Stimulated activated naive B cell treated with anti-CD40 and anti-IgM and Interleukin-4, amounts not matched to agents 10 μg/mL and 1 μg/mL and 100 μg/mL, for 72 hours (primary cell): ENCODE measurements at places on chromosomes 13 and 19.
A peak's percentile ranks its signal among the peaks of the same experiment; 100 is the strongest.

GRCh38 chr13:106243011-106243565 is 292.4 kb downstream of the EFNB2 start:
- no peak for DNase-seq

GRCh38 chr13:73902296-73902695 is 231.9 kb downstream of the KLF12 start:
- no peak for DNase-seq

DNA sequence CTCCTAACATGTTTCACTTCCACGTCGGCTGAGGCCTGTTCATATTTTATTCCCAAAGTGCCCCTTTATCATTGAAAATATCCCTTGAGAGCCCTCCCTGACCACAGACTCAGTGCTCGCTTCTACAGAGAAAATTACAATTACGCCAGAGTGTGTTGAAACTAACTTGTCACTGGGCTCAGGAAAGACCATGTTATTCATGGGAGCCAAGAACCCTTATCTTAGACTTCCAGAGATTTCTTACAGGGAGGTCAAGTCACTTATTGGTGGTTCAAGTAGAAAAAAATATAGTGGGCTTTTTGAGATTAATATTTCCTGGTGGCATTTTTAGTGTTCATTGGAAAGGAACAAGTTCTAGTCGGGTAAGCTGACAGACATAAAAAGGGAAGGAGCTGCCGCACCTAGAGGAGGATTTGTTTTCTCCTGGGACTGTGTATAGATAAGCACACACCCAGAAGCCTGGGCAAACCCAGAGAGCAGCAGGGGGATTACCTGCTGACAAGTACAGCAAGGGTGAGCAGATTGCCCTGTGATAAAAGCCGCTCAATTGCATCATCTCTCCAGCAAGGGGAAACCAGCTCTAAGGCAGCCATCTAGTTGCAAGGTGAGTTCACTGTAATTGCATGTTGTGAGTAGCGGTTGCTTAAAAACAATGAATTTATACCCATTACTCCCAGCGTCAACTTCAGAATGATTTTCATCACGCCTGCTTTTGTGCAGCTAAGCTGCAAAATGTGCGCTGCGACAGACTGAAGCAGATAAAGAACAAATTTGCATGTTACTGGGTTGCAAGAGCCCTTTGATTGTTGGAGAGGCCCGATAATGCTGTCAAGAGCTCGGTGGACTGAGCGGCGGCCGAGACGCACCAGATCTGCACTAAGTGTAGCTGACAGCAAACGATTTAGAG is 46.2 kb downstream of the DCT start:
- DNase-seq: peak; percentile 49

- DNase-seq: no peak
Observed at GRCh38 chr19:30083125-30083681, 141.2 kb downstream of the URI1 start.

DNA sequence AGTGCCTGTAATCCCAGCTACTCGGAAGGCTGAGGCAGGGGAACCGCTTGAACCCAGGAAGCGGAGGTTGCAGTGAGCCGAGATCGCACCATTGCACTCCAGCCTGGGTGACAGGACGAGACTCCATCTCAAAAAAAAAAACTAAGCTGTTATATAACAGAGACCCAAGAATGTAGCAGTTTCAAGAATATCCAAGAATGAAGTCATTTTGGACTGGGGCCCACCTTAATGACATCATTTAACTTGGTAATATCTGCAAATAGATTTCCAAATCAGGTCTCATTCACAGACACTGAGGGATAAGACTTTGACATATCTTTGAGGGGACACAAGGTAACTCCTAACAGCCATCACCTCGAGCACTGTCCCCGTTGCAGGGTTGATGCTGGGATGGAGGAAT is 36.5 kb upstream of the MRI1 start:
- no peak for DNase-seq

GRCh38 chr13:33139780-33140535 is 123.7 kb downstream of the KL start:
- DNase-seq: no peak

DNA sequence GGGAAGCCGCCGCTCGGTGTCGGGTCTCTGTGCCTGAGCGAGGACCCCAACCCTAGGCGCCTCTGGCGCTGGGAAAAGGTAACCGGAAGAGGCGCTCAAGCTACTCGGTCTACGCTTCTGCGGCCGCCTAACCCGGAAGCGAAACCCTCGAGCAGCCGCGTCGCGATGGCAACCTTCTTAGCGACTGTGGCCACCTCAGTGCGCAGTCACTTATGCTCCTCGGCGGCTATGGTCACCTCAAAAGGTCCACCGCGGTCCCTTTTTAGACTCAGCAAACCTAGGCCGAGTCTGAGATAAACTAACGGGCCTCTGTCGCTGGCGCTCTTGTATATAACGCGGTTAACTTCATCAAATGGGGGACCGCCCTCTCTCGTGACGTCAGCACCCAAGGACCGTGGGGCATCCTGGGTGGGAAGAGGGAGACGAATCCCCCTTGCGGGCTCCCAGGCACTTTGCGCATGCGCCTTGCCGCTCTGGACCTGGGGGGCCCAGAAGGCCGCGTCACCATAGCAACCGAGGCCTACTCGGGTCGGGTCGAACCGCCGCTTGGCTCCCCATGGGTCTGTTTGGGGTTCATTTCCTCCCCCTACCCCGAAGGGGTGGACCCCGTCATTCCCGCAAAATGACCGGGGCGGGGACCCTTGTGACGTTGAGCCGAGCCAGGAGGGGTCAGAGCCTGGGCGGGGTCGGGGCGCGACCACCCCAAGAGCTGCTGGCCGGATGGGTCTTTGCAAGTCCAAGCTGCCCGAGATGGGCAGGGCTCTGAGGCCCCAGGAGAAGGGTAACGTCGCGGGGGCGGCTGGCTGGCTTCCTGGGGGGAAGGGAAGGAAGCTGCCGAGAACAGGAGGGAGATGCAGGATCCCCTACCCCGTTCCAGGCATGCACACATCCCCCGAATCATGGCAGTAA is at the start of gene GTF2F1:
GTF2F1 (minus strand) TSS at position 91 of the 909 bp plus-strand sequence. CDS start 169 bp downstream, outside the sequence.
- peak; percentile 94 for DNase-seq

DNA sequence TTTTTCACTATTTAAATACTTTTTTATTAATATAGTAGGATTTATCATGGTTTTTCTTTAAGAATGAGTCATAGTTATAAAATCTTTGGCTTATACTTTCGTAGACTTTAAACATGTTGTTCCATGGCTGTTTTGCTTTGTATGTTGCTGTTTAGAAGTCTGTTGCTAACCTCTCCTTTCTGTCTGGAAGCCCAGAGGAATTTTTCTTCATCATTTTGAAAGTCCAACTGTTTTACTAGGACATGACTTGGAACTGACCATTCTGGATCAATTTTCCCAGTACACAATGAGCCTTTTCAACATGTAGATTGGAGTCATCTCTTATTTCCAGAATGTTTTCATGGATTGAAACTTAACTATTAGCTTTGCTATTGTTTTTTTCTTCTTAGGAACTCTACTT is 7.9 kb downstream of the CAB39L start:
- no peak for DNase-seq

DNA sequence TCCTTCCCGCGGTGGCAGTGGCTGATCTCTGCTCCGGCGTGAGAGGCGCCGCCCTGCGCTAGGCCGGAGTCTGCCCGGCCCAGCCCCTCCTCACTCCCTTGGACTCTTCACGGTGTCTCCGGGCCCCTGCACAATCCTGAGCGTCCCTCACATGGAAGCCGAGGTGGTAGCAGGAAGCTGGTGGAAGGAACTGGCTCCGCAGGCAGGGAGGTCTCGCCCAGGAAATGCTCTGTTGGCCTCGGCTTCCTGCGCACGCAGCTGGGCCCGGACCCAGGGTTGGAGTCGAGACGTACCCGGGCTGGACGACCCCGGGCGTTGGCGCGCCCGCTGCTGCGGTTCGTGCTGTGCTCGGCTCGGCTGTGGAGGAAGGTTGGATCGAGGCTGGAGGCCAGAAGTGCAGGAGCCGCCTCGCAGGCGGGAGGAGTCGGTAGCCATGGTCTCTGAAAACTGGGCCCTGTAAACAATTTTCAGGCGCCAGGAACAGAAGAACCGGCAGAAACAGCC is 46.3 kb downstream of the ZNF724 start:
- no peak for DNase-seq
